GM13976 (cell line): ENCODE measurements at places on chromosomes 12 and 14.

DNA sequence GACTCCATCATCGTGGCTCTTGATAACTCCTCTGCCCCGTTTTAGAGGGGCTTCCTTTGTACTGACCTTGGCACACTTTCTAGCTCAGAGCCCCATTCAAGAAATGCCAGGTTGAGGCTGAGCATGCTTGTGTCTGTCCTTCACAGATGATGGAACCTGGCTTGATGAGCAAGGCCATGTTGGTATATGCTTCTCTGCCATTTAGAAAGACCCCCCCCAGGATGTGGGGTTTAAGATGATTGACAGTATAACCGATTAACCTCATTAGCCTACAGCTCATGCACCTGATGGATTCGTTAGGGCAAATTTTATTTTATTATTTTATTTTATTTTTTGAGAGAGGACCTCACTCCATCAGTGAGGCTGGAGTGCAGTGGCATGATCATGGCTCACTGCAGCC lies 21.0 kb downstream of the BATF start:
- no peak for DNase-seq

GRCh38 chr12:112713471-112713870 lies 78.1 kb upstream of the RPH3A start:
- no peak for DNase-seq

DNA sequence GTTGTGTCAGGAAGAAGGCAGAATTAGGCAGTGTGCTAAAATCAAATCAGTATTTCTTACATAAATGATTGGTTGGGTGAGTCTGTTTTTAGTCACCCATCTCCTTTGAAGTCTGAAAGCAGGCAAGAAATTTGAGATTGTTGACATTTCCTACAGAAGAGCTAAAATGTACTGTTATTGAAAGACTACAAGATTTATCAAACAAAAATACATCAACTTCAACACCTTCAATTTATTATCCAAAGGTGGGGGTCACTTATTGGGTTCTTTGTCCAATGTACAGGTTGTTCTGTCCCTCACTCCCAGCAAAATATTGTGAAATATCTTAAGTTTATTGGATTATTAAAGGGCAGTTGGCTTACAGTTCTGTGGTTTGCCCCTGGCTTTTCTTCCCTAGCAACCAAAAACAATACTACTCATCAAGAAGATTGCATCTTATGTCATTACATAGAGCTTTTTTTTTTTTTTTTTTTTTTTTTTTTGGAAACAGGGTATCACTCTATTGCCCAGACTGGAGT lies 20.6 kb upstream of the PKP2 start:
- no peak for DNase-seq

DNA sequence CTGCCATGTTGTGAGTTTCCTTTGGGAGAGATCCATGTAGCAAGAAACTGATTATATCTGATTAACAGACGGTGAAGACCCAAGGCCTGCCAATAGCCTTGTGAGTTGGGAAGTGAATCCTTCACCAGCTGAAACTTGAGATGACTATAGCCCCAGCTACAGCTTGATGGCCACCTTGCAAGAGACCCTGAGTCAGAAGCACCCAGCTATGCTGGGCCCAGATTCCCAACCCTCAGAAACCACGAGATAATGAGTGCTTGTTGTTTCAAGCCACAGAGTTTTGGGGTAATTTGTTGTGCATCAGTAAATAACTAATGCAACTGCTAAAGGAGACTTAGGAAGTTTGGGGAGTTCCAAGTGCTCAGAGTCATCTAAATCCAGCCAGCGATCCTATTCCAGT lies 80.3 kb downstream of the AVPR1A start:
- DNase-seq = no peak

DNA sequence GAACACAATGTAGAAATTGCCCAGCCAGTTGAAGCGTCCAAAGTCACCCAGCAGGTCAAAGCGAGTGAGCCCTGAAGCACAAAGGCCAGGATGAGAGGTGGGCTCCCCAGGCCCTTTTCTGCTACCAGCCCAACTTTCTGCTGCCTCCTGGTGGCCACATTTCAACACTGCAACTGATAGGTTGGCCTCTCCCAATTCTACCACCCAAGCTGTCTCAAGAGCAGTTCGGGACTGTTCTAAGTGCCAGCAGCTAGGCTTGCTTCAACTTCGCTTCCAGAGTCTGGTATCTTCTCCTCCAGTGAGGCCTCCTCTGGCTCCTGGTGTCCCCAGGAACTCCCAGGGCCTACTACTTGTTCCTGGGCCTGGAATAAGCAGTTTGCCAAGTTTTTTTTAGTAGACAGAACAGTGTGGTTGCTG lies 3.4 kb upstream of the DHH start:
- peak; percentile 69 for DNase-seq

DNA sequence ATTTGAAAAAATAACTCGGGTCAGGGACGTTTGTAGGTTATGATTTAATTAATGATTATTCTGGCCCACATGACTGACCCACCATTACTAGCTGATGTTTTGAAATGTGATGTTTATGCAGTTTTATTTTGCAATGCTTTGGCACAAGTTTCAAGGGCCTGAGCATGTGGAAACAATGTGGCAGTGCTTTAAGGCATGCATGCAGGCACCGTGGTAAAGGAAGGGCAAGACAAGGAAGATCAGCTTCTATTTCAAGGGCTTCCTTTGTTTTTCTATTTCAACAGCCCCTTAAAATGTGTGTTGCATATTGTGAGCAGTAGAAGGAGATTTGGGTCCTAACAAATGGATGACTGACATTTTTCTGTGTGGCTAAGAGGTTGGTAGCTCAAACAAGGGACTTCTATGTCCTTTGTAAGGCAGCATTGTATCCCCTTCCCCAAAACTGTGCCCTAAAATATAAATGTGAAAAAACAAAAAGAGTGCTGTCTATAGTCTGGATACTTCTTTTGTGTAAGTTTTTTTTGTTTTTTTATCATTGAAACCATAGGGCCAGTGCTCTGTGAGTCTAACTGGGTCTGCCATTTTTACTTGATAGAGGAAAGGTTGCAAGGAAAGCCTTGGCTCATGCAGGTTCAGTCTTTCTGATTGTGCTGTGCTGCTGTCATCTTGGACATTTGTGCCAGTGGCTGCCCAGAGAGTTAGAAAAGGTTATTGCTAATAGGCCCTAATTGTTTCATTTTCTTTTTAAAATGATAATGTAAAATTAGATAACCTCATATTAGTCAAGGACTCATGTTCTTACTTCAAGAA lies 103.5 kb downstream of the FGD4 start:
- no peak for DNase-seq

DNA sequence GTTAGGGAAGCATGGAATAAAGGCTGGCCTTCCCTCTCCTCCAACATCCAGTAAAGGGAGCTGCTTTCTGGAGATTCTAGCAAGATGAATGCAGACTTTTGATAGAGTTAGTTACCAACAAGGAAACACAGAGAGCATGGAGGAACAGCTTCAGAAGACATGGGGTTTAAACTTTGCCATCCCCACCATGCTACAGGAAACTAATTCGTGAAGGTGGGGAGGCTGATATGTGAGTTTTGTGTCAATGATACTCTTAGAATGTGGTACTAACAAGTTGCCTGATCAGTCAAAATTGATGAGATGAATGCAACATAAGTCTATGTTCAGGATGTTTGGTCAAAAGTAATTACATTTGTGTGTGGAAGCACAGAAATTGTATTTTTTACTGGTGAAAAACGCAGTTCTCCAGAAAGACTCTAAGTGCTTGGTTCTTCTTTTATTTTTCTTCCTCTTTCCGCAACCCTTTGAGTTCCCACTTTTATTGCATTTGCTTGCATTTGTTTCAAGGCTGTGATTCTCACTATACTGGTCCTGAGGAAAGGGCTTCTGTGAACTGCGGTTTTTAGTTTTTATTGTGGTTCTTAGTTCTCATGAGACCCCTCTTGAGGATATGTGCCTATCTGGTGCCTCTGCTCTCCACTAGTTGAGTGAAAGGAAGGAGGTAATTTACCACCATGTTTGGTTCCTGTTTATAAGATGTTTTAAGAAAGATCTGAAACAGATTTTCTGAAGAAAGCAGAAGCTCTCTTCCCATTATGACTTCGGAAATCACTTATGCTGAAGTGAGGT lies at the start of gene CLEC4A:
Gene CLEC4A, plus strand, starts transcription at position 494 of the 789 bp plus-strand sequence. Its CDS starts 262 bp downstream, at position 756.
- DNase-seq = peak; percentile 30
